ENCODE measurements at places on chromosomes 5 and 9. TPM values are rescaled to one million over a fixed set of nuclear protein-coding genes. Genes with fewer than 3 reads are reported as not detected.
A peak's percentile ranks its signal among the peaks of the same experiment; 100 is the strongest.

GRCh38 chr5:94263068-94263467, 355.3 kb downstream of the KIAA0825 start:
- no peak for DNase-seq

CHSY3 gene
- total RNA-seq: not detected

DNA sequence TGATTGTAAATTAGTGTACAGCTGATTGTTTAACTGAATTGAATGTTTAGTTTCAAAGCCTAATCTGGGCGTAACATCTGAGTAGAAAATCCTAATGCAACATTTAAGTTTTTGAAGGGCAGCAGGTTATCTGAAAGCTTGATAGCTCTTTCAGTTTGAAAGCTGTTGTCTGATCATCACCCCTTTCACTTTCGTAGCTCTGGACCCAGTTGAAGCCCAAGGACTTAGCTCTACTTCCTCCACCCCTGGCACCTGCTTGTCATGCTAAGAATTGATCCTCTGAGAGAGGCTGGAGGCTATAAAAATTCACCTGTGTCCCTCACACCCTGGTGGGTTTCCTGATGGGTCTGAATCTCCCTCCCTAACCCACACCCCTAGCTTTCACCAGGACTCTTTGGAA, 86.0 kb downstream of the ZFAND5 start:
- no peak for DNase-seq

DNA sequence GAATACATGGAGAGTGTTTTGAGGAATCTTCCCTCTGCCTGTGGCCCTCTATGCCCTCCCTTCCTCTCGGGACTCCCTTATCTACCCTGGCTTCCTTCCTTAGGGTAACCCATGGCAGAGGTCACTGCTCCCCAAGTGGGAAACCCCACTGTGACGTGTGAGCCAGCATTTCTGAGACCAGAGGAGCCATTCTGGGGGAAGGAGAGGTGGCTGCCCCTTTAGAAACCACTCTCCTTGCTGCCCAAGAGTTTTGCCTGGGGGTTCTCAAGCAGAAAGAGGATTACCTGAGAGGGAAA, 23.1 kb downstream of the CCNJL start:
- no peak for DNase-seq

GRCh38 chr5:6714226-6715041, 1.2 kb downstream of the TENT4A start:
- DNase-seq: no peak

- DNase-seq: no peak
These were observed 173.9 kb downstream of the C9orf50 start for GRCh38 chr9:129446828-129447550.

GRCh38 chr9:79489261-79490000, 82.3 kb upstream of the TLE4 start:
- no peak for DNase-seq

- no peak for DNase-seq
These were observed 60.1 kb downstream of the ZDHHC21 start for GRCh38 chr9:14633148-14633547.

DNA sequence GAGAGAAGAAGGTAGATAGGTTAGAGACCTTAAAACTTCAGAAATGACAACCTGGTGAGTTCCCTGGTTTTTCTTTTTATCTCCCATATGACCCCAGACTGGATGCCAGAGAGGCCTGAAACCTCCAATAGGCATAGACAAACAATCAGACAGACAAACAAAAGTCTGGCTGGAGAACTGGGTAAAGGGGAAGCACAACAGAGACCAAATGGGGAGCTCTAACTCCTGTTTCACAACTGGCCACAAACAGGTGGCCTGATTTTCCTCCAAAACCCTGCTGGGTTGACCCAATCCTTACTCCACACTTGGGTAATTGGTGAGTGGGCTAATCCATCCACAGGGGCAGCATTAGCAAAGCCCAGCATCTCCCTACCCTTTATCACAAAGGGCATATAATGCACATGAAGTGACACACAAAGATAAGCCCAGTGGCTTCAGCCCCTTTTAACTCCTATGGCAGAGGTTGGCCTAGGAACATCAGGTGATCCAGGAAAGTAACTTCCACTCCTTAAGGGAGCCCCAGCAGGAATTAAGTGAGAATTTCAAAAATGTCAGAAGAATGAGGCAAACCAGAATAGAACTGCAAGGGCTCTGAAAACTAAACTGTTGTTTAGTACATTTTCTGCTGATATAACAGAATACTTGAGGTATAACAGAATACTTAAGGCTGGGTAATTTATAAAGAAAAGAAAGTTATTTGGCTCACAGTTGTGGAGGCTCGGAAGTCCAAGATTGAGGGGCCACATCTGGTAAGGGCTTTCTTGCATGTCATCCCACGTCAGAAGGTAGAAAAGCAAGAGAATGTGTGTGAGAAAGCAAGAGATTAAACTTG, 60.9 kb upstream of the ROR2 start:
- DNase-seq: no peak

DNA sequence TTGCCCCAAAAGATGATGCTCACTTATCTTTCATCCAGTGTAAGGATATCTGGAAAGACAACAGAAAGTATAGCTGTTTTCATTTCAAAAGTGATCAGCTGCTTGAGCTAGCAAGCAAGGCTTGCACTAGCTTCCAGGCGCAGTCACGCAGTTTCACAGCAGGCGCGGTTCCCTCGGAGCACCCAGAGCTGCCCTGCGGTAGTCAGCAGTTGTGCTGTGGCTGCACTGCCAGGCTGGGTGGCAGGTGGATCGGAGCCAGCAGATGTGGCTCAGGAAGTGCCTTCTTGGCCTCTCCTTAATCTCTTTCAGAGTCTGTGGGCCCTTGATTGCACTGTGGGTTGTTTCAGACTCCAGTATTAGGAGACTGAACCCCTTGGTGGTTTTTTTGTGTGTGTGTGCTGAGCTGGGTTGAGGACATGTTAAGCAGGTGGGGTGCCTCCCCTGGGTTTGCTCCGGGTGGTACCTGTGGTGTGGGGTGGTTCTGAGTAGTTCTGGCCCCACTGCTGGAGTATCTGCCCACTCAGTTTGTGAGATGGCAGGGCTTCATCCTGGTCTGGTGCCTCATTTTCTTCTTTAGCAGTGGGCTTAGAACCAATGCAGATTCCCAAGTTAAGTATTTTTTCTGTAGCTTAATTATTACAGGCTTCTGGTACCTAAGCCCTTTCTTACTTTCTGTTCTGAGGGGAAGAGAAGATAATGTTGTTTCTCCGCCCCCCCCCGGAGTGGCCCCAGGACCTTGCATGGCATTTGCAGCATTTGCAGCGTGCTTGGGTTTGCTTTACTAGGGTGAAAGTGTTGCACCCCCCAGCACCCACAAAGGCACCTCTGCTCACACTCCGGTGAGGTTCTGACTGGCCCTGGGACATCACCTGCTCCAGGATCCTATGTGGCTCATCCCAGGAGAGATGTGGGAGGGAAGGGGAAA, 16.4 kb downstream of the TENT4A start:
- DNase-seq: peak; percentile 67

DNA sequence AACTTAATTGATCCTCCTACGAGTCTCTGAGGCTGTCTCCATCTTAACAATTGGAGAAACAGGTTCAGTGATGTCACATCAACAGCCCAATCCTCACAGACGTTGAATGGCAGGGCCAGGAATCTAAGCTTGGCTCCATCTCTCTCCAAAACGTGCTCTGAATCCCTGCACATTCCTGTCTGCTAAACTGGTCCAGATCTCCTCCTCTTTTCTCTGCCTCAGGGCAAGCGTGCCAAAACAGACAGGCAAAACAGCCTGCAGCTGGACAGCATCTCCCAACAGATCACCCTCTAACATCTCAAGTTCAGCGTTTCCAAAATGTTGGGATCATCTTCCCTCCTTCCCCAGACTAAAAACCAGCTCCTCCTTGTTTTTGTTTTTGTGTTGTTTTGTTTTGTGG, 6.6 kb downstream of the FBP1 start:
- no peak for DNase-seq

STOM gene
- total RNA-seq: 63.7 TPM

ADGRD2 gene
- not detected for total RNA-seq

DDX4 gene
- total RNA-seq: 1.0 TPM

DNA sequence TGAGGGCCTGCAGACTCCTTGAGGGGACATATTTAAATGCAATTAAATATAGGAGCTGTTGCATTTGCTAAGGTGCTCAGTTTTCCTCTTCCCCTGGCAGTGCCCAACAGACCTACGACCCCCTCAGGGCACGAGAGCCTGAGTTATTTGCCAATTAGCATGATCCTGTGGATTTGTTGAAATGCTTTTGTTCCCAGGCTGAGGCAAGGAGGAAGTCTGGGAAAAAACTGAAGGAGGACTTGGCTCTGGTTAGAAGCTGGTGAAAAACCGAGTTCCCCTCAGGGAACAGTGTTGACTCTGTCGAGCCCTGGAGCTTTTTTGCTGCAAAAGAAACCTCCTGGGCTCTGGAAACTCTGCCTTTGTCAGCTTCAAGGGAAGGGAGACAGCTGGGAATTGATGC, 103.6 kb upstream of the SHB start:
- no peak for DNase-seq

GRCh38 chr5:168347368-168348083, 56.1 kb downstream of the WWC1 start:
- no peak for DNase-seq

POLK gene
- 31.4 TPM for total RNA-seq

DNA sequence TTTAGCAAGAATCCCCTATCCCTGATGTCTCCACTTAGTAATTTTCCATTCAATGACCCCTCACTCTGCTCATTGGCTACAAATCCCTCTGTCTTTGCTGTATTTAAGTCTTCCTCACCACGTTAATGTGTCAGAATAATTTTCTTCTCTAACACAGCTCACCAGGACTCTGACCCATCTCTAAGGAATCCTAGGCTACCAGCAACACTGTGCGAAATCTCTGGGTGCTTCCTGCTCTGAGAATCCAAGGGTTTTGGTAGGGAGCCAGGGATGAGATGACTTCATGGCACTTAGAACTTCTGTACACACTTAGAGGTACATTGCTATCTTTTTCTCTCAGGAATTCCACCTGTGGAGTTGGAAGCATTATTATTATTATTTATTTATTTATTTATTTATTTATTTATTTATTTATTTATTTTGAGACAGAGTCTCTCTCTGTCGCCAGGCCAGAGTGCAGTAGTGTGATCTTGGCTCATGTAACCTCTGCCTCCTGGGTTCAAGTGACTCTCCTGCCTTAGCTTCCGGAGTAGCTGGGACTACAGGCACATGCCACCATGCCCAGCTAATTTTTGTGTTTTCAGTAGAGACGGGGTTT, 53.5 kb downstream of the FOXI1 start:
- no peak for DNase-seq

- no peak for DNase-seq
These were observed 2.1 kb upstream of the SIT1 start for GRCh38 chr9:35652829-35653209.

PDE8B gene
- 0.07 TPM for total RNA-seq

GRCh38 chr5:150490754-150491153, 17.2 kb upstream of the NDST1 start:
- no peak for DNase-seq

DNA sequence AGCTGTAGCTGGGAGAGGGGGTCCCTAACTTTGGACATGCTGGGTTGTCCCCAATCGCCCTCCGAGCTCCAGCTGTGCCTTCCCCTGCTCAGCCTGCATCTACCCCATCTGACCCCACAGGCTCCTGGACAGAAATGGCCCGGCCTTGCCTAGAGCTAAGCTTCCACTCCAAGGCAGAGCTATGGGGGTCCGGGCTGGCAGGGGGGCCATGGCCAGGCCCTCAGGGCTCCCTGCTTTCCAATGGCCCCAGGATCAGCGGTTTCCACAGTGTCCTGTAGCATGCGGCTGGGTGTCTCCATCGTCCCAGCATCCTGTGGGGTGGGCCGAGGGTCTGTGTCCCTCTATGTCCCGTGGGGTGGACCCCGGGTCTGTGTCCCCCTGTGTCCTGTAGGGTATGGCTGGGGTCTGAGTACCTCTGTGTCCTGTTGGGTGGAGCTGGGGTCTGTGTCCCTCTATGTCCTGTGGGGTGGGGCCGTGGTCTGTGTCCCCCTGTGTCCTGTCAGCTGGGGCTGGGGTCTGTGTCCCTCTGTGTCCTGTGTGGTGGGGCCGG, 130.6 kb downstream of the RXRA start:
- DNase-seq: no peak

DNA sequence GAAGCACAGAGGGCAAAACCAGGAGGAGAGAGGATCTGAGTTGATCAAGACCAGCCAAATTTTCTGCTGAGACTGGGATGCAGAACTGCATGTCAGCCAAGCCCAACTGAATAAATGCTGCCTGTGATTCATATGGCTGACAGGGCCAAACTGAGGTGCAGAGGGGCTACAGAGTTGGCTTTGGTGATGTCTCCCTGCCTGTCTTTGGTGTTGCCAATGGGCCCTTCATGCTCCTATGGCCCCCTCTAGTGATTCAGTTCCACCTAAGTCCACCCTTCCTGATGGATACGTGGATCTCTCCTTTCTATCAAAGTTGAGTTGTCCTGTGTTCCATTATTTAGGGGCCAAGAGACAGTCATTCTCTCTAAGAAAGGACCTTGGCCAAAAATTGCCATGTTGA, 163.6 kb upstream of the TLE4 start:
- DNase-seq: no peak
